CD4-positive, CD25-positive, alpha-beta regulatory T cell (primary cell): ENCODE measurements at places on chromosomes 1 and 21. TPM values are rescaled to one million over a fixed set of nuclear protein-coding genes. Genes with fewer than 3 reads are reported as not detected.

Gene SPATA46
- not detected for total RNA-seq

Gene EPS8L3
- total RNA-seq, result not detected

Gene CELA3B
- total RNA-seq, result not detected

Gene TMPRSS3
- total RNA-seq, result 4.0 TPM

Gene BCL2L15
- total RNA-seq, result 2.2 TPM

Gene ZNF593
- 16.8 TPM for total RNA-seq

Gene MAP1LC3C
- not detected for total RNA-seq

Gene TNNT2
- not detected for total RNA-seq

Gene SLAMF9
- total RNA-seq, result not detected

Gene ADAM30
- total RNA-seq, result not detected

Gene SH2D2A
- 158 TPM for total RNA-seq

Gene HJV
- not detected for total RNA-seq

Gene LELP1
- total RNA-seq, result not detected

Gene NIBAN1
- total RNA-seq, result 141 TPM
